ENCODE measurements at places on chromosomes 16 and 17.

GRCh38 chr17:17305281-17305801 is 2.2 kb downstream of the NT5M start:
- DNase-seq = peak; percentile 80

GRCh38 chr16:8720080-8720966 is 45.9 kb downstream of the ABAT start:
- DNase-seq = no peak

DNA sequence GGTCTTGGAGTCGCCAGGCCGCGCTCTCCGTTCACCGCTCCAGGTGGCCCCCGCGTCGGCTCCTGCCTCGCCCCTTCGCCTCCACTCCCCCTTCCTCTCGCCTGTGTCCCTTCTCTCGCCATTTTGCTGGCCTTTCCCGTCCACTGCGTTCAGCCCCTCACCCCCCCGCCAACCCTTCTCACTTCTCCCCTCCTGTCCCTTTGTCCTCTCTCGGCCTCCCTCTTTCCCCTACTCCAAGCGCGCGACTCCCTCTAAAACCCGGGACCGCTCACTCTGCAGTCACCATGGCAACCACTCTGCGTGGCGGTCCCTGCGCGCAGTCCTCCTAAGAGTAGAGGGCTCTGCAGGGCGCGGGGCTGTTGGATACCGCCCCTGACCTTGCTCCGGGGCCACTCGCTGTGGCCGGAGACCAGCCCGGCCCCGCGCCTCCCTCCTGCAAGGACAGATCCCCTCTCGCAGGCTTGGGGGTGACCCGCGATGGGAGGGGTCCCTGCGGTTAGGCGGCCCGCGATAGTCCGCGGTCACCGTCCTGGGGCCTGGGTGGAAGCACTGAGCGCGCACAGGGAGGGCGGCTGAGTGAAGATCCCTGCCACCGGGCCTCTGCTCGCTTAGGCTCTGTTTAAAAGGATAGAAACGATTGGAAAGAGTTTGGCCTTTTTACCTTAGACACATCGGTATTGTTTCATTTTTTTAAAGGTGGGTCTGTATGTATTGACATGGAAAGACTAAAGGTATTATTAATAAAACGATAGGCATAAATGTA is 454 bp downstream of the CCDC40 start:
- peak; percentile 14 for DNase-seq

DNA sequence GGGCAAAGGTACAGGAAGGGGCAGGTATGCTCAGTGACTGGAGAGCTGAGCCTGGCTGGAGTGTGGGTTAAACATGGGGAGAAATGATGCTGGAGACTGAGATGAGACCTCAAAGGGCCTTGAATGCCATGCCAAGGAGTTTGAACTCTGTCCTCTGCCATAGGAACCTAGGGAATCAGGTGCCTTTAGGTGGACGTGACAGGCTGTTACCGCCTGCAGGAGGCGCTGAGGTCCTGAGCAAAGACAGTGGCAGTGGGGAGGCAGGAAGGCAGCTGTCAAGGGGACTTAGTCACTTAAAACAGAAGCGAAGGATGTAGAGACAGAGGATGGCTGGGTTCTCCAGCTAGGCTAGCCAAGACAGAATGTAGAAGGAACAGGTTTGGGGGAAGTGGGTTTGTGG is 9.1 kb downstream of the PSMB3 start:
- DNase-seq = no peak

GRCh38 chr16:79845734-79846135 is 245.2 kb upstream of the MAF start:
- no peak for DNase-seq

DNA sequence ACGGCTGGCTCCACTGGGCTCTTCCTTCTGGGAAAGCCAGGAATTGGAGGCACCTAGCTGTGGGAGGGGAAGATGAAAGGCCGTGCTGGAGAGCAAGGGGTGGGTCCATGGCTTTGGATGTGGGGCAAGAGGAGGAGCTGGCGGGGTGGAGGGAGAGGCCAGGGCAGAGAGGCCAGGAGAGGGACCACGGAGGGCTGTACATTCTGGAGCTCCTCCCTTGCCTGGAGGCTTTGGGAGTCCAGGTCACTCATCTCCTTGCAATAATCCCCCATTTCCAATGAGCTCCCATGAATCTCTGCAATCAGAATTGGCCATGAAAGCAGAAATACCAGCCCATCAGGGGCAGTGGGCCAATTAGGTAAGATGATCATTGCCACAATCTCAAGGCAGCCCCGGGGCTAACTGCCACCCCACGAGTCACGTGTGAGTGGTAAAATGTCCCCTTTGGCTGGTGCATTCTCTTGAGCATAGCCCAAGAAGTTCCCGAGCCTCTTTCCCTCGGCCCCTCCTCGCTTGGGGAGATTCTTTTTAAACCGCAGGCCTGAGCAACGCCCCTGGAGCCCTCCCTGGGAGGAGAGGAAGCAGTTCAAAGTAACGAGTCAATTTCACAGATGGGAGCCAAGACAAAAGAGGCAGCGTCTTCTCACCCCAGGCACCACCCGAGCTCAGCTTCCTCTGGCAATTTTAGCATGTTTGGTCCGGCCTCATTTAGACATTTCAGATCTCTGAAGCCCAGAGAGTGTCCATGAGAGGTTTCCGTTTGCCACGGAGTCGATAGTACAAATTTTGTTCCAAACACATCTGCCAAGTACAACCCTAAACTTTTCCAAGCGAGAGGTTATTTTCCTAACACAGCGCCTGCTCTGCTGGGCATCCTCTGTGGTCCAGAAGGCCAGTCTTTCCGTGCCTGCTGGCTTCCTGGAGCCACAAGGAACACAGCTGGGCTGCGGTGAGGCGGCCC is 13.4 kb downstream of the RTN4RL1 start:
- no peak for DNase-seq

DNA sequence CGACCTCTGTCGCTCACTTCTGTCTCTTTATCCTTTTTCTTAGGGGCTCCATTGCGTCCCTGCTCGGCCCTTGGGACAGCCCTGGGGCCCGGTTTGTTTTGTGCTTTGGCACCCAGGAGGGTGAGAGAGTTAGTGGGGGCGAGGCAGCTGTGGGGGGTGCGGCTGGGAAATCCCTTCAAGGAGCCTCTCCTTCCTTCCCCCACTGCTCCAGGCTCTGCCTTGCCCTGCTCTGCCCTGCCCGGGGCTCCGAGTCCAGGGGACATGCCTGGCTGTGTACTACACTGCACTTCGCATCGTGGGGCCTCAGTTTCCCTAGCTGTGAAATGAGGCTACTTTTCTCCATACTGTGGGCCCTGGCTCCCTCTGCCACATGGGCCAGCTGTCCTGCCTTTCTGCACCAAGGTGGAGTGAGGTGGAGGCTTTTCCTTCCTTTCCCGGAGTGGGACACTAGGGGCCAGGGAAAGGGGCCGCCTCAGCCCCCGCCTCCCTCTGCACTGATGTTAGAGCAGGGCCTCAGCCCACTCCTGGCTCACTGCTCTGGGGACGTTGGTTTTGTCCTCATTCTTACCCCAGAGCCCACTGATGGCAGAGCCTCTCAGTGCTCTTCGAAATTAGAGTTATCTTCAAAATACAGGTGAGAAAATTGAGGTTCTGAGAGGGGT is 980 bp downstream of the LLGL1 start:
- no peak for DNase-seq

DNA sequence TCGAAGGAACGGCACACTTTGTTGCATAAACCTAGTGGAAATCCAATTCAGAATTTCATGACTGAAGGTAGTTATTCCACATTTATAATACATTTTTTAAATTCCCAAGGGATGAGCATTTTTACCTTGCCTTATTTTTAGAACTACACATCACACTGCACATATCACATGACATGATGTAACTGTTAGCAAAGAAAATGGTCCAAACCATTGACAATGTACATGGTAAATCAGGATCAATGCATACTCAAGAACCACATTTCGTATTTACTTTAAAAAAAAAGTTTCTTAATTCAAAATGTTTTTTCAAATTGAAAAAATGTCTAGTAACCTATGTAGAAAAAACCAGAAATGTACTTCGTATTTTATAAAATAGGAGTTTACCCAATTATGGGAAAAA is 2.5 kb downstream of the KANSL1 start:
- DNase-seq = no peak

GRCh38 chr16:72590151-72590937 is 418.4 kb upstream of the PMFBP1 start:
- peak; percentile 8 for DNase-seq

DNA sequence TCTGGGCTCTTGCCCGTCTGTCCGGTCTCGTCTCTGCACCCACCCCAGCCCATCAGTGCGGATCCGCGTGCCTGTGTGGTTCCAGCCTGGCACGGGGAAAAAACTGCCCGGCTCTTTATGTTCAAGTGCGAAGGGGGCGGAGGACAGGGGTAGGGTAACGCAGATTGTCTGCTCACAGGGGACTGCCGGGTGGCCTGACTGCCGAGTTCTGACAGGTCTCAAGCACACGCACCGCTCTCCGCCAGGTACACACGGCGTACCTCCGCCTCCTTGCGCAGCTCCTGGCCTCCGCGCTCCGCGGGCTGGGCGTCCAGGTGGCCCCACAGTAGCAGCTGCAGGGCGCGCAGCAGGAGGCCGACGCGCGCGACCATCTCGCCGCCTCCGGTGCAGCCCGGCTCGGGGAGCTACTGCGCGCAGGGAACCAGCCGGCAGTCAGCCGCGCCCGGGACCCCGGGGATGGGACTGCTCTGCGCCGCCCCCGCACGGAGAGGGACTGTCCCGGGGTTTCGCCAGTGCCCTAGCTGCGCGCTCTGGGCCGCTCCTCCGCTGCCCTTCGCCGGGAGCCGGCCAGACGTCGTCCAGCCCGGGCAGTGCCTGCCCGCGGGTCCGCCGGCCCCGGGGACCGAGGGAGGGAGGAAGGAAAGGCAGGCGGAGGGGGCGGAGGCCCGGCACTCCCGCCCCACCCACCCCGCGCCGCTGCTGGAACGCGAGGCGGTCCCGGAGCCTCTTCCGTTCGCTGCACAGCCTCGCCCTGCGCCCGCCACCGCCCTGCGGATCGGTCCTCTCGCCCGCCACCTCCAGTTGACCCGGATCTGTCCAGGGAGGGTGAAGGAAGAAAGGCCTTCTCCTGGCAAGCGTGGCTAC is at the start of gene MMP28:
MMP28 (minus strand) TSS at position 635 of the 864 bp plus-strand sequence; CDS start at position 371, 264 bp downstream.
- peak; percentile 57 for DNase-seq

DNA sequence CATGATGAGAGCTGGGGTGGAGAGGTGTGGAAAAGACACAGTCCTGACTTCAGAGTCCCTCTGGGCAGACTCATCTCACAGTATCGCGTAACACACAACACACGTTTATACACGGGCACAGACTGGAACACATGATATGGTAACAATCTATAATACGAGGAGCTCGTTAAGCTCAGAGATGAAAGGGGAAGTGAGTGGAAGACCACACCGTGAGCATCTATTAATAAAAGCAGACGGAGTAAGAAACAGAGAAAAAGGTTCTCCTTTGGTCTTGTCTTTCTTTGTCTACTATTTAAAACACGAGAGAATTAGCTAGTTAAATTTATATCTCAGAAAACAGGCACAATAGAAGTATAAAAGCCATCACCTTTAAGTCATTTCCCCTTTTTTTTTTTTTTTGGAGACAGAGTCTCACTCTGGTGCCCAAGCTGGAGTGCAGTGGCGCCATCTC is 13.5 kb downstream of the ANKRD11 start:
- peak; percentile 77 for DNase-seq

GRCh38 chr16:31474173-31474714 is 2.3 kb downstream of the TGFB1I1 start:
- no peak for DNase-seq

DNA sequence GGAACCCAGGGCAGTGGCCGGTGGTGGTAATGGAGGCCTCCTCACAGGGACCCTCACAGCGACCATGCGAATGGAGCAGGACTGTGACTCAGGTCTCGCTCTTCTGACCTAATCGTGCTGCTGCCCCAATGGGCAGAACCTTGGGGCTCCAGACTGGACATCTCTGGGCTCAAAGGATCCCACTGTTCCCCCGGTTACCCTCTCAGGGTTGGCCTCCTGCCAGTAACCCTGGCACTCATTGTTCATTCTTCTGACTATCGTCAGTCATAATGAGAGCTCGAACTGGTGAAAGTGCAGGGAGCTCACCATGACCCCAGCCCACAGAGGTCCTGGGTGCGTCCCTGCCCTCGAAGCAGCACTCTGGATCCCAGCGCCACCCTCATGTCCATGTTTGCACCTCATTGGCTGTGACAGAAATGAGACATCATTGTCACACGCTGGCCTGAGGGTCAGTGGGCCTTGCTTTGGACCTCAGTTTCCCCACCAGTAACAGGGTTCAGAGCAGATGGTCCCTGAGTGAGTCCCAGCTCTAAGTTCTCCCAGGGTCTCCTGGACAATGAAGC is 4.0 kb upstream of the NPRL3 start:
- DNase-seq = no peak

DNA sequence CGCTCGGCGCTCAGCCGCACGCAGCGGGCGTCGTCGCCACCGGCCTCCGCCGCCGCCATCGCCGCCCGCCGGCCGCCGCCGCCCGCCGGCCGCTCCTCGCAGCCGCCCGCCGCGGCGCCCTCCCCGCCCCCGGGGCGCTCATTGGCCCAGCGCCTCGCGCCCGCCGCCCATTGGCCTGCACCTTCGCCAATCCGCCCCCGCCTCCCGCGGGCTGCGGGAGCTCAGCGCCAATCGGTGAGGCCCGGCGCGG is at the start of gene PGP:
PGP (minus strand) TSS at position 122 of the 250 bp plus-strand sequence; CDS start at position 59, 63 bp downstream.
- no peak for DNase-seq

DNA sequence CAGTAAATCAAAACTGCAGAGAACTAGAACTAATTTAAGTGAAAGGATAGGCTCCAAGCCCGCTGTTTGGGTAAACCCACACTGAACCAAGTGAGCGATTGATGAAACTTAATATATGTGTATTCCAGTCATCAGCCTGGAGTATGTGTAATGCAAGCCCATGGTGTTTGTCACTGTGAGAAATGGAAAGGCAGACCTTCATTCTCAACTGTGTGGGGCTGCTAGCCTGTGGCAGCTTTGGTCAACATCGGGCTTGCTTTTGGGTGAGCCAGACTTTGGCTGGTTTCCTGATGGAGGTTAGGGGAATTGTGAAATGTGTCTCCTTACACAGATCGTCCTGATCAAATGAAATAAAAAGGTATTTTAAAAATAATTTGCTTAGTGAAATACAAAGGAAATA is 279.9 kb downstream of the IRX3 start:
- DNase-seq = no peak

GRCh38 chr17:63221939-63222338 is 224.2 kb downstream of the CYB561 start:
- no peak for DNase-seq

DNA sequence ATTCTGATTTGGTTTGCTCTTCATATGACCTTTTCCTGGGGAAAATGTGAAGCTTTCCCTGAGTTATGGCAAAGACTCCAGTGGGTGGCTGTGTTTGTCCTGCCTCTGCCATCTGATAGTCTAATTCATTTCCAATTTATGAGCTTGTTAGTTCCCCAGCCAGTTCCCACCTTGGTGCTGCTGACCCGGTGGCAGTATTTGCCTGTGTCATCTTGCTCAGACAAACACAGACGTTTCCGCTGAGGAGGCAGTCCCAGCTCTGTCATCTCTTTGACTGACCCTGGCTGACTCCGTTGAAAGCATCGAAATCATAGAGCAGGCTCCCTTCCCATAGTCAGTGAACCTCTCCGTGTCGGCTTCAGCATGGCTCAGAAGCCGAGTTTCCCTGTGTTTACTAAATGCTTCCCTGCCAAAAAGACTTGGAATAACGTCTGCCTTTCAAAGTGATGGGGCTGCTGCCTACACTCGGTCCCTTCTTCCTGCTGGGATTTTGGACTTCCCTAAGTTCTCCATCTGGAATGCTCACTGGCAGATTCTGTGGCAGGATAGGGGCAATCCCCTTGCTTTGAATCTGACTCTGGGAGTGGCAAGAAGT is 538.3 kb downstream of the NPIPA7 start:
- no peak for DNase-seq
